Activated CD4-positive, alpha-beta memory T cell treated with anti-CD3 and anti-CD28 coated beads, Interleukin-2, amount 10 ng/mL, durations not matched to agents 7 days and 5 days (primary cell): ENCODE measurements at places on chromosomes 6 and 20. TPM values are rescaled to one million over a fixed set of nuclear protein-coding genes. Genes with fewer than 3 reads are reported as not detected.

HSPA1L gene
- total RNA-seq: 2.8 TPM

IRAK1BP1 gene
- 2.1 TPM for total RNA-seq

HLA-DMB gene
- total RNA-seq: 19.1 TPM

TBX18 gene
- not detected for total RNA-seq

NINL gene
- total RNA-seq: 2.5 TPM

MAPK13 gene
- 56.2 TPM for total RNA-seq

TTI1 gene
- 23.1 TPM for total RNA-seq

GABRR1 gene
- total RNA-seq: not detected

GPR6 gene
- total RNA-seq: not detected

PRSS16 gene
- 1.6 TPM for total RNA-seq

OR2J3 gene
- total RNA-seq: not detected

MAP7 gene
- 1.4 TPM for total RNA-seq

NOTCH4 gene
- total RNA-seq: 0.60 TPM

TSPYL1 gene
- total RNA-seq: 48.4 TPM

FRK gene
- not detected for total RNA-seq
